ENCODE measurements at places on chromosomes 11 and 22. TPM values are rescaled to one million over a fixed set of nuclear protein-coding genes. Genes with fewer than 3 reads are reported as not detected.

GRCh38 chr11:65226103-65226442 lies 35.7 kb upstream of the POLA2 start:
- H3K4me1 ChIP-seq, result peaks cover 18% of the 10 kb centered on the region
- no peak for DNase-seq
- H3K4me3 ChIP-seq, result peak overlapping the region; percentile 60
- H3K27me3 ChIP-seq, result no peaks in the 10 kb centered on the region
- peak overlapping the region; percentile 19 for H3K27ac ChIP-seq

- H3K4me1 ChIP-seq, result peaks cover 22% of the 10 kb centered on the region
- DNase-seq, result peak; percentile 86
- peak overlapping the region; percentile 55 for H3K4me3 ChIP-seq
Observed at GRCh38 chr22:40982482-40983385, 31.6 kb downstream of the RBX1 start.

- H3K27me3 ChIP-seq, result no peaks in the 10 kb centered on the region
- H3K36me3 ChIP-seq, result no peaks in the 10 kb centered on the region
- no peak for DNase-seq
- H3K27ac ChIP-seq, result no peak overlapping the region
- H3K4me3 ChIP-seq, result no peak overlapping the region
Observed at GRCh38 chr11:1772270-1773130, 8.8 kb upstream of the CTSD start.

Gene OR4D5
- not detected for total RNA-seq

Gene EMID1
- 0.26 TPM for total RNA-seq

Gene EHF
- not detected for total RNA-seq

Gene ESAM
- total RNA-seq, result not detected

Gene OR1S1
- total RNA-seq, result not detected

GRCh38 chr11:123209591-123209990 lies 14.5 kb upstream of the CLMP start:
- DNase-seq, result no peak
- no peaks in the 10 kb centered on the region for H3K4me1 ChIP-seq
- H3K27me3 ChIP-seq, result no peaks in the 10 kb centered on the region
- no peaks in the 10 kb centered on the region for H3K36me3 ChIP-seq

DNA sequence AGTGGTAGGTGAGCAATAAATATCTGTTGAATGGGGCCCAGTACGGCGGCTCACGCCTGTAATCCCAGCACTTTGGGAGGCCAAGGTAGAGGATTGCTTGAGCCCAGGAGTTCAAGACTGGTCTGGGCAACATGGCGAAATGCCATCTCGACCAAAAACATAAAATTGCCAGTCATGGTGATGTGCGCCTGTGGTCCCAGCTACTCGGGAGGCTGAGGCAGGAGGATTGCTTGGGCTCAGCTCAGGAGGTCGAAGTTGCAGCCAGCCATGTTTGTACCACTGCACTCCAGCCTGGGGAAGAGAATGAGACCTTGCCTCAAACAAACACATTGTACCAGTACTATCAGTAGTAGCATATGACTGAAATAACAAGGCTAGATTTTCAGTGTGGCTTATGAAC lies 4.2 kb downstream of the SGSM3 start:
- no peaks in the 10 kb centered on the region for H3K27me3 ChIP-seq
- H3K36me3 ChIP-seq, result peaks cover 26% of the 10 kb centered on the region
- no peak overlapping the region for H3K4me3 ChIP-seq
- no peak for DNase-seq
- H3K27ac ChIP-seq, result peak overlapping the region; percentile 100
- H3K4me1 ChIP-seq, result peaks cover 65% of the 10 kb centered on the region

Gene TRIM51
- total RNA-seq, result not detected

DNA sequence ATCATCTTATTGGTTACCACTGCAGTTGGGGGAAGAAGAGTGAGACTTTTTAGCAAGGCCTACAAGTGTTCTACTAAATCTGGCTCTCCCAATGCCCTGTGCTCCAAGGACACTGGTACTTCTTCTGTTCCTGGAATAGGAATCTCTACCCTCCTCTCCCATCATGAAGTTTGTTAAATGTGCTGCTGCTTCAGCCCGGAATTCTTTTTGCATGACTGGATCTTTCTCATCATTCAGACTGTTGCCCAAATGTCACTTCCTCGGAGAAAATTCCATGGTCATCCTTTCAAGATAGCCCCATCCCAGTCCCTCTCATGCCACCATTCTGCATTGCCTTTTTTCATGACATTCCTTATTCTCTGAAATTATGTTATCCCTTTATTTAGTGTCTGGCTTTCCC lies 400.8 kb downstream of the SOX6 start:
- H3K27ac ChIP-seq, result no peak overlapping the region
- no peaks in the 10 kb centered on the region for H3K4me1 ChIP-seq
- H3K4me3 ChIP-seq, result no peak overlapping the region

DNA sequence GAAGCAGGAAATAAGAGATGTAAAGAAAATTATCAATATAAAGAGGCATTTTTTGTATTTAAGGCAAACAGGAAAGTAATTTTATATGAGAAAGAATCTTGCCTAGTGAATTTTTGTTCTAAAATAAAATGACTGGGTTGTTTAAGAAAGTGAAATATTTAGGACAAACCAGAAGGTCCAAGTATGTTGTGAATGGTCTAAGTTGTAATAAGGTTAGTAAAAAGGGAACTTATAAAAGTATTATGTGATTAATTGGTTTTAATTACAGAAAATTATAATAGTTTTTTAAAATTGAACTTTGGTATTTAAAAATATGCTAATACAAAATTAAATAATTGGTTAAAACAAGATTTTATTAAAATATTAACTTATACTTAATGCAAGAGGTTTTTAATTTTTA lies 26.6 kb upstream of the EI24 start:
- H3K4me1 ChIP-seq, result no peaks in the 10 kb centered on the region
- H3K27me3 ChIP-seq, result no peaks in the 10 kb centered on the region
- H3K4me3 ChIP-seq, result no peak overlapping the region
- DNase-seq, result no peak

Gene NAT10
- 45.0 TPM for total RNA-seq

GRCh38 chr11:130672911-130673310 lies 224.5 kb downstream of the ADAMTS15 start:
- H3K27ac ChIP-seq, result no peak overlapping the region
- H3K4me1 ChIP-seq, result no peaks in the 10 kb centered on the region
- no peak overlapping the region for H3K4me3 ChIP-seq
- DNase-seq, result no peak
- H3K27me3 ChIP-seq, result no peaks in the 10 kb centered on the region

DNA sequence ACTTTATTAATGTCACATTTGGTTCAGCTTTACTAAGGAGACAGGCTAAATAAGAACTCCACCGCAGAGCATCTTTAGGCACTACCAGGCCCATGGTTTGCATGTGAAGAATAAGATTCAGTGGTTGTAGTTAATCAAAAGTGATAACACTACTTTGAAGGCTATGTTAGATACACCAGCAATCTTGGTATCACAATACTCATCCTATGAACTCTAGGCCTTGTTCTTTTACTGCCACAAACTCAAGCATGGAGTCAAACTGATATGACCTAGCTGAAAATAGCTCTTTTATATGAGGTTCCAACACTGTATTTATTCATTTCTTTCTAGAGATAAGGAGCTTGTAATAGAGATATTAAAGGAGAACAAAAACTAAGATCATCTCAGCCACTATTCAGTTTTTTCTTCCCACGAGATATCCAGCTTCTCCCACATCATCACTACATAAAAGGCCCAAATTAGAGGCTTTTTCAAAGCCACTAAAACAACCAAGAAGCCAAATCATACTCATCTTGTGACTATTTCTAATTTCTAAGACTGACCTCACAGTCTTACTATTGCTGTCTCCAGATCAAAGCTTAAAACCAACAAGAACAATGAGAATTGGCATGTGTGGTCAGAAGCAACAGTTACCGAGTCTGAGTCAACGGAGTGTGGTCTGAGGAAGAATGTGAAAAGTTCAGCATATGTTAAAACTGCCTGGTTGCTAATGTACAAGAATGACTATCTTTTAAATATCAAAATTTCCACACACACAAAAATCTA lies 25.1 kb upstream of the GUCY1A2 start:
- H3K4me1 ChIP-seq, result peaks cover 7% of the 10 kb centered on the region
- H3K36me3 ChIP-seq, result no peaks in the 10 kb centered on the region
- no peak for DNase-seq
- H3K27me3 ChIP-seq, result no peaks in the 10 kb centered on the region

Gene OR52N4
- total RNA-seq, result not detected

DNA sequence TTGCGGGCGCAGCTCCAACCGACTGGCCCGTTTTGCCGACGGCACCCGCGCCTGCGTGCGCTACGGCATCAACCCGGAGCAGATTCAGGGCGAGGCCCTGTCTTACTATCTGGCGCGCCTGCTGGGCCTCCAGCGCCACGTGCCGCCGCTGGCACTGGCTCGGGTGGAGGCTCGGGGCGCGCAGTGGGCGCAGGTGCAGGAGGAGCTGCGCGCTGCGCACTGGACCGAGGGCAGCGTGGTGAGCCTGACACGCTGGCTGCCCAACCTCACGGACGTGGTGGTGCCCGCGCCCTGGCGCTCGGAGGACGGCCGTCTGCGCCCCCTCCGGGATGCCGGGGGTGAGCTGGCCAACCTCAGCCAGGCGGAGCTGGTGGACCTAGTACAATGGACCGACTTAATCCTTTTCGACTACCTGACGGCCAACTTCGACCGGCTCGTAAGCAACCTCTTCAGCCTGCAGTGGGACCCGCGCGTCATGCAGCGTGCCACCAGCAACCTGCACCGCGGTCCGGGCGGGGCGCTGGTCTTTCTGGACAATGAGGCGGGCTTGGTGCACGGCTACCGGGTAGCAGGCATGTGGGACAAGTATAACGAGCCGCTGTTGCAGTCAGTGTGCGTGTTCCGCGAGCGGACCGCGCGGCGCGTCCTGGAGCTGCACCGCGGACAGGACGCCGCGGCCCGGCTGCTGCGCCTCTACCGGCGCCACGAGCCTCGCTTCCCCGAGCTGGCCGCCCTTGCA lies 1.0 kb downstream of the FJX1 start:
- no peak overlapping the region for H3K27ac ChIP-seq
- DNase-seq, result no peak
- no peaks in the 10 kb centered on the region for H3K27me3 ChIP-seq
- no peak overlapping the region for H3K4me3 ChIP-seq
- H3K36me3 ChIP-seq, result no peaks in the 10 kb centered on the region
- no peaks in the 10 kb centered on the region for H3K4me1 ChIP-seq

Gene OLFML1
- total RNA-seq, result not detected

DNA sequence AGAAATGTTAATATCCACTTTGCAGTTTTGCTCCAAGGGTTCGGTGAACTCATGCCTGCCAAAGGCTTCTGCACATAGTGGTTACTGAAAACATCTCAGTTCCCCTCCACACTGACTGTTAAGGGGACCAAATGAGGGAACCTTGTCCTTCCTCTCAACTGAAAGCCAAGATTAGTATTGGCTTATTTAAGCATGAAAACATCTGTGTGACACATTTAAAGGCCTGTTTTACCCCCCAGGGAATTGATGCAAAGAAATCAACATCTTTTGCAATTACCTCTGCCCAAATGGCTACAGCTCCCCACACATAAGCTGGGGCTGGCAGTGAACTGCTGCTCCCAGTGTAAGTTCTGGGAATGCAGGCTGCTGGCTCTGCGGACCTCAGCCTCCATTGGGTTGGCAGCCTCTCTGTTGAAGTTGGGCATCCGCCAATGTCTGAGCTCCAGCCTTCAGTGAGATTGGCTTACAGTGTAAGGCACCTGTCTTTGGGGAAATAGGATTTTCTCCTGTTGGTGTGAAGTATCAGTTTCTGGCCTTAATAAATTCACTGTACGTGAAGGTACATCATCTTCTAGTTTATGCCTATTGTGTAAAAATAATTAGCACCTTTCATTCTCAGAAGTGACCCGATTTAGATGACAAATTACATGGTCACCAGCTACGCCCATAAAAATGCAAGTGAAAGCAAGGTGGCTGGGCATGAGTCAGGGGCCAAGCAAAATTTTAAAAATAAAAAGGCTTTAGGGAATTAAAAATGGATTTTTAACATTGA lies 213.4 kb upstream of the SYN3 start:
- no peaks in the 10 kb centered on the region for H3K36me3 ChIP-seq
- H3K4me1 ChIP-seq, result peaks cover 56% of the 10 kb centered on the region
- H3K27me3 ChIP-seq, result no peaks in the 10 kb centered on the region
- H3K4me3 ChIP-seq, result peak overlapping the region; percentile 45

DNA sequence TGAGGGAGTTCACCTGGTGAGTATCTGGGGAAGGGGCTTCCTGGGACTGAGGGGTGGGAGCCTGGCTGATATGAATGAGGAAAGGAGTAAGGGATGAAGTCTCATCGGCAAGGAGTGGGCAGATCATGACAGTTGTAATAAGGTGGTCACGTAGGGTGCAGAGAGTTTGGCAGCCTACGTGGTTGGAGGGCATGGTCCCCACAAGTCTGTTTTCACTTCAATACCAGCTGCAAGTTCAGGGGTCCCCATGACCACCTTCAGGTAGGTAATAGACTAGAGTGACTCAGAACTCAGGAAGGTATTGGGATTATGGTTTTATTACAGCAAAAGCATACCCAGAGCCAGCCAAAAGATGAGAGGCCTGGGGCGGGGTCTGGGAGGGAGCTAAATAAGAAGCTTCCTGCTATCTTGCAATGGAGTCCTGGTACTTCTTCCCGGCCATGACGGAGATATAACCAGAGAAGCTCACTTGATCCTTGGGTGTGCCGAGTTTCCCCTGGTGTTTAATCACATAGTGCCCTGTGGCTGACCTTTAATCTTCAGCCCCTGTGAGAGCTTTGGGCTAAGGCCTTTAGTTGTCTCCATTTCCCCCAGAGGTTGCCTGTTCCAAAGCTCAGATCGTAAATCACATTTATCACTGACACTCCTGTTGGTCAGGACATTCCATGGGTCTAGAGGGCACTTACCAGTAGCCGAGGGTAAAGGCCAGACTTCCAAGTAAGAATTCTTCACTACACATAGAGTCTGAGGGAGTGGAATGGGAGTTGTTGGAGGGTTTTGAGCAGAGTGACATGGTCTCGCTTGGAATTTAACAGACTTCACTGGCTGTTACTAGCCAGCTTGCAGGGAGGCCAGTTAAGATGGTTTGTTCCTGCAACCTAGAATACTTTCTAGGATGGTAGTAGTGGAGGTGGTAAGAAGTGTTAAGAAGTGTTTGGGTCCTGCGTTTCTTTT lies 9.1 kb downstream of the SLC3A2 start:
- peak; percentile 50 for DNase-seq
- peaks cover 26% of the 10 kb centered on the region for H3K36me3 ChIP-seq
- no peak overlapping the region for H3K4me3 ChIP-seq
- no peak overlapping the region for H3K27ac ChIP-seq
- no peaks in the 10 kb centered on the region for H3K27me3 ChIP-seq

DNA sequence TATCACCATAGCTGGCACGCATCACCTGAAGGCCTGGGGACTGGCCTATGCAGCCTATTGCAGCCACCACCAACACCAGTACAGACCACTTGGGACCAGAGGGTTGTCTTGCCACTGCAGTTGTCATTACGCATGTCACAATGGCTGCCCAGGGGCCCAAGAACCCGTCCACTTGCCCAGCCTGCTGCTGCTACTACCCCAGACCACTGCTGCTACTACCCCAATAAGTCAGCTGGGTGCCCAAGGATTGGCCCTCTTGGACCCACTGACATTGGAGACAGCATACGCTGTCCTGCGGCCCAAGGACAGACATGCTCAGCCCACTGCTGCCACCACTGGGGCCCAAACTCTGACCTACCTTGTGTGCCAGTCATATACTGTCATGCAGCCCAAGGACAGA lies 102.7 kb upstream of the OR9Q1 start:
- H3K36me3 ChIP-seq, result no peaks in the 10 kb centered on the region
- H3K27me3 ChIP-seq, result no peaks in the 10 kb centered on the region
- H3K4me1 ChIP-seq, result no peaks in the 10 kb centered on the region
- no peak overlapping the region for H3K4me3 ChIP-seq
- no peak overlapping the region for H3K27ac ChIP-seq
- no peak for DNase-seq

GRCh38 chr11:12386745-12387144 lies 9.4 kb downstream of the PARVA start:
- H3K36me3 ChIP-seq, result no peaks in the 10 kb centered on the region
- no peaks in the 10 kb centered on the region for H3K27me3 ChIP-seq
- H3K4me3 ChIP-seq, result no peak overlapping the region
- H3K27ac ChIP-seq, result no peak overlapping the region

Gene MYBPC3
- 0.67 TPM for total RNA-seq
